ENCODE measurements at places on chromosomes 6 and 20.

DNA sequence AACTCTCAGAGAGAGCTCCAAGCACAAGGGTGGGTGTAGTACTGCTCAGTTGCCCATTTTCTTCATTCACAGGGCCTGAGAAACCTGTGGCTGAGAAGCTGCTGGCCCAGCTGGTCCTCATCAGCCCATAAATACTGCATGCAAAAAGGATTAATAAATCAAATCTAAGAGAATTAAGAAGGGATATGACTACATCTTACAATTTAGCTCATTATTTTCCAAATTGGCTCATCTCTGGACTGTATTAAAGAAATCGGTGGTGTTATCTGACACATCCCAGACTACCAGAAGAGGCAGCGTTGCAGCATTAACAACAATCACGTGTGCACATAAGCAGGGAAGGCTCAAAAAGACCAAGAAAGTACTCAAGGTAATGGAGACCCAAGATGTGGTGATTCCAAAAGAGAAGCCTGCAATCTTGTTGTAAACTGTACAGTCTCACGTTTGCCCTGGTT, 90.7 kb downstream of the CD24 start:
- no peak for DNase-seq

DNA sequence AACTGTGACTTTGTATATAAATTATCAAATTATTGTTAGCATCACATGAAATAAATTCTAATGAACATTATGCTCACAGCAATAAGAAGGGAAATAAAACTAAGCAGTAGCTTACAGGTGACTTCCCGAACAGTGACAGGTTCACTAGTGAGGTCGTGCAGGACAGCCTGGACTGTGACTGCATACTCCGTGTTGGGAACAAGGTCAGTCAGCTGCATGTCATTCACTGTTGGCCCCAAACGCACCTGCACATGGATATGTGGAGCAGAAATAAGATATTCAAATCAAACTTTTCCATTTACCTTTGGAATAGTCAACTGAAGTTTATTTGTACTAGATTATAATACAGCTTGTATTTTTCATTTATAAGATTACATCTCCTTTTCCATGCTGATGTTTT, 60.6 kb downstream of the COL12A1 start:
- DNase-seq: no peak

- DNase-seq: no peak
Measured at GRCh38 chr6:46590765-46591164, 61.9 kb downstream of the CYP39A1 start.

GRCh38 chr6:114339706-114340105, 3.1 kb downstream of the HS3ST5 start:
- no peak for DNase-seq

- peak; percentile 33 for DNase-seq
Measured at GRCh38 chr6:138001750-138002349, 105.4 kb downstream of the PERP start.

DNA sequence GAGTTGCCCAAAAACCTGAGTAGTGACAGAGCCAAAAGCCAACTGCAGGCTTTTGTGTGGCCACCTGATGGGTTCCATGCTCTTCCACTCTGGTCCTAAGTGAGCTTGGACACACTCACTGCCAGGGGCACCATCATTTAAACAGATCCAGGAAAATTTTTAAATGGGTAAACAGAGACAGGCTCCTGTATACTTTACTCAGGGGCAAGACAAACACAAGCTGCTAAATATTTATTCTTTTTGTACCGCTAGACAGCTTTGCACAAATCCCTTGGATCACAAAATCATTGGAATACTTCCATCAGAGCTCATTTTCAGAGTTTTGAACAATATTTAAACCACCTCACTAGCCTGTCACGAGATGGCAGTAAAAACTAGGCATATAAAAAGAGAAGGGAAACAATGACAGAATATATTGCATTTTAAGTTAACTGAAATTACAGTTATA, 31.4 kb downstream of the GCLC start:
- no peak for DNase-seq

All from stimulated activated naive CD4-positive, alpha-beta T cell (primary cell).